ENCODE measurements at places on chromosomes 16 and 17.

DNA sequence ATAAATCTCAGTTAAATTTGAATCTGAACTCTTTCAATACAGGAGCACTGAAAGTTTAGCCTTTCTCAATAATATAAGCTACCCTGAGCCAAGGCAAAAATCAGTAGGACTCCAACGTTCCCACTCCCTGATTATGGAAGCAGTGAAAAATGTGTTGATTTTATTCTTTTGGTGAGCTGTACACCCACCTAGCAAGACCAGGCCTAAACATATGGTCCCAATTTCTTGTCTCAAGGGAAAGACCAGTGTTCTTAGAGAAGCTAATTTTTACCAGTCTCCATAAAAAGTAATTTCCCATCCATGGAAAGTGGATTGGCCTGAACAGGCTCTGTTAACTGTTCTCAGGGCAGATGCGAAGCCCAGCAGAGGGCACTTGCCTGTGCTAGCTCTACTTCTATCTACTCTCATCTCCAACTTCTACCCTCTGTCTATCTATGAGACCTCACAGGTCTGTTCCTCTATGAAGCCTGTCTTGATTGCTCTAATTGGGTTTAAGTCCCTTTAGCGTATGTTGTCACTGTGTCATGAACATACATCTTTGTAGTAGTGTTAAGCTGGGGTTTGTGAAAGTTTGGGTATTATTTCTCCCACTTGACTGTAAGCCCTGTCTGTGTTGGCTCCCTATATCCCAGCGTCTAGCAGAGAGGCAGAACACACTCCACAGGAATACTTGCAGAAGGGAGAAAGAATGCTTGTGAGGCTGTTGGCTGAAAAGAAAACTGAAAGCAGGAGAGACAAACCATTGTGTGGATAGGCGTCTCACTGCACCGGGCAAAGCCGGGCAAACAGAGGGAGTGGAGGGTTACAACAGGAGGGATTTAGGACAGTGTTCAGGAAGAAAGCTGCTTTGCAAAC, 167.1 kb upstream of the MAF start:
- no peak for DNase-seq

GRCh38 chr17:57102122-57102521, 17.1 kb downstream of the AKAP1 start:
- no peak for DNase-seq

DNA sequence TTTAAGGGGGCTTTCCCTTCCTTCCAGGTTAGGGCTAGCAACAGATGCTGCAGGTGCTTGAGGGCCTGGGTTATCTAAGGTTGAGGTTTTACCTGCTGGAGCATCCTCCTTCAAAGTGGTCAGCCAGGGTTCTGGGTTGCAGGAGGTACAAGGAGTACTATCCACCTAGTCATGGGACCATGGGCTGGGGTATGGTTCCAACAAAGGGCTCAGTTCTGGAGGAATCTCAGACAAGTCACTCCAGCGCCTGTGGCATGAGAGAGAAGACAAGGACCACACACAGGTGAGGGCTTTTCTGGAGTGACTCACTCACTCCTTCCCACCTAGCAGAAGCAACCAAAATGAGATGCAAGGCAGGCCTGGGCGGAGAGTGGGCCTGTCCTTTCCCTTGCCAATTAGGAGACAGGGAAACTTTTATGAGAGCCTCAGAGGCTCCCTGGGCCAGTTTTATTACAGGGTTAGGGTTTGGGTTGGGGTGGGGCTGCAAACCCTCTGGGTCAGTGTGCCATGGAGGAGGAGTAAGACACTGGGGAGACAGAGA, 2.2 kb downstream of the MYO19 start:
- DNase-seq: no peak

GRCh38 chr16:57713596-57713995, 19.0 kb downstream of the DRC7 start:
- DNase-seq: no peak

DNA sequence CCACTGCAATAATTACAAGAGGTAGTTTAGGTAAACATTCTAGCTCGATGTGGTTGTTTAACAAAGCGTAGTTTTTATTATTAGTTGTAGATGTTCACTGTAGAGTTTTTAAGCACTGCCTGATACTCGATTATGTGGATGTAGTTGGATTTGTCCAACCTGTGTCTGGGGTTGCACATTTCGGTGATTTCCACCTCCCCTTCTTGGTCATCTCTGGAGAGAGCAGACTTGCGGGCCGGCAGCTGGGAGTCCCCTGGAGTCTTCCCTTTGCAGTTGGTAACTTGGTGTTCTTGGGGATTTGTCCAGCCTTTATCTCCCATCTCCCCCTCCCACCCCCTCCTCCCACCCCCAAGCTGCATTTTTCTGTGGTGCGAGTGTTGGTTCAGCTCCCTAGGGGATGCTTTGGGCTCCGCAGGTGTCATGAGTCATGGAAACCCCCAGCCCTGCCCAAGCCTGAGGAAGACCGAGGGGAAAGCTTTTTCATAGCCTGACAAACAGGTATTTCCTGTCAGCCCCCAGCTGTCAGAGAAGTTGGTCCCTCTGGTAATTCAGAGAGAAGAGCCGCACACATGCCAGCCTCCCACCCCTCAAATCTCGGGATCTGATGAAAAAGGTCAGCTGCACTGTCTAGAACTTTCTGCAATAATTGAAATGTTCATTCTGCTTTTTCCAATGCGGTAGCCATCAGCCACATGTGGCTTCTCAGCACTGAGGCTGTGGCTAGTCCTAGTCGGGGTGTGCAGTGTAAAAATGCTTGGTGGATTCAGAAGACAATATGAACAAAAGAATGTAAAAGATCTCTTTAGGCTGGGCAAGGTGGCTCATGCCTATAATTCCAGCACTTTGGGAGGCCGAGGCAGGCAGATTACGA, 50.3 kb downstream of the KSR1 start:
- no peak for DNase-seq

- DNase-seq: no peak
These were observed 67.9 kb downstream of the ZZEF1 start for GRCh38 chr17:4074831-4075495.

DNA sequence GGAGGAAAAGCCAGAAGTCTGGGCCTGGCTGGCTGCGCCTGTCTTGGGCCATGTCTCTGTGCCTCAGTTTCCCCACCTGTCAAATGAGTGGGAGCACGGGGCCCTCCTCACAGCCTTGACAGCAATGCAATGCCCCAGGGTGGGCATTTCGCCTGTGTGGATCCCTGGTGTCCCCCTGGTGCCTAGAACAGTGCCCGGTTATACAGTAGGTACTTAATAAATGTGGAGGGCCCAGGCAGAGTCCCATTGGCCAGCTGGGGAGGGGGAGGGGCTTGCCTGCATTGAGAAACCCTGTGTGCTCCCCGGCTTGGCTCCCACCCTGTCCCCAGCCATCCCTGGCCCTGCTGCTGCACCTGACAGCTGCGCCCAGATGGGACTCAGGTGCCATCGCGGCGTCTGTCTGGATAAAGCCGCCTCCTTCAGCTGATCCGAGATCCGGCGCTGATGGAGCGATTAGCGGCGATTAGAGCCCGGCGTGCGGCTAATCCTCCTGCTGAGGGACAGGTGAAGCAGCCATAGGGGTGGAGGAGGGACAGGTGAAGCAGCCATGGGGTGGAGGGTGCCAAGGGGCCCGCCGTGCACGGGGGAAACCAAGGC, 12.4 kb downstream of the ZFPM1 start:
- no peak for DNase-seq

DNA sequence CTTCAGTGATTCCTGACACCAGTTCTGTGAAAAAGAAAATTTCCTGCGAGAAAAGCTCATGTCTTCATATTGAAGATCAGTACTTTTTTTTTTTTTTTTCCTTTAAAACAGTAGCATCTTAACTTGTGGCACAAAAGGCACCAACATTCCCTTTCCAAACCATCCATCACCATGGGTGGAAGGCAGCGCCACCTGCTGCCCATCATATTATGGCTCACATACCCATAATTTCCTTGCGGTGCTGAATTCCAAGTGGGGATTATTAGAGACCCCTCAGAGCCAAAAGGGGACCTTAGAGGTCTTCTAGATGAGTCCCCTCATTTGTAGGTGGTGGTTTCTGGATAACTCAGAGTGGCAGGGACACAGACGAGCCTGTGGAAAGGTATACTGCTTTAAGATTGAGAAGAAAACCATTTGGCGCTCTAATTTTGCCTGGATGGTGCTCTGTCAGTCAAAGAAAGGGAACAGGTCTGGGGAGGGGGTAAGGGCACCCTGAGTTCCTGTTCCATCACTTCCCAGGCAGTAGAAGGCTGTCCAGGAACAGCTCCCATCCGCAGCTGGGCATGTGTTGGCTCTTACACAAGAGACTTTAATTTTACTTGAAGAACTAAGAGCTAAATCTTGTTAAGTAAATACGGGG, 7.9 kb upstream of the SOST start:
- DNase-seq: peak; percentile 19

- no peak for DNase-seq
These were observed 18.5 kb upstream of the KCTD5 start for GRCh38 chr16:2663553-2664546.

DNA sequence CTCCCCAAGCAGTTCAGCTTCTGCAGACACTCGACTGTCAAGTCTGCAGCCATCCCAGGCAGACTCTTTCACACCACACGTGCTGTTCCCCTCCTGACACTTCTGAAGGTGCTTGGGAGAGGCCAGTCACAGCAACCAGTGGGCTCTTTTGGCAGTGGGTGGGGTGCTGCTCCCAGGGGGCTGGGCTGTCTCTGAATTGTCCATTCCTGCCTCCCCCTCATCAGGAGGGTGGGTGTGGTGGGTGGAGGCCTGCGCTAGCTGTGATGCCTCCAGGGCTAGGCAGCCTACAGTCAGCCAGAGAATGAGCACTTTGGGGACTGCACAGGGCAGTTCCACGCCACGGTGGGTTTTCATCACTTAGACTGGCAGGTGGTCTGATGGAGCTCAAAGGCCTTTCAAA, 10.3 kb downstream of the STARD3 start:
- no peak for DNase-seq

- DNase-seq: no peak
These were observed 973 bp upstream of the IL4R start for GRCh38 chr16:27312580-27313421.

DNA sequence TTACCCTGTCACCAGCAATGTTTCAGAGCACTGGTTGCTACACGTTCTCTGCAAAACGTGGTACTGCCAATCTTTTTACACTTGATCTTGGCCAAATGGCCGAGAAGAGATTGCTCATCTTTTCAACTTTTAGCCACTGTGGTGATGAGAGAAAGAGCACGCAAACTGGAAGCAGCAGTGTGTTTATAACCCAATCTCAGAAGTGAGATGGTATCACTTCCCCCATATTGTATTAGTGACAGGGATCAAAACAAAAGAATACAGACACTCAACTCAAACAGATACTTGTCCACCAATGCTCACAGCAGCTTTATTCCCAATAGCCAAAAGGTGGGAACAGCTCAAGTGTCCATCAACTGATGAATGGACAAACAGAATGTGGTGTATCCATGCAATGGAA, 72.1 kb upstream of the FA2H start:
- DNase-seq: no peak

DNA sequence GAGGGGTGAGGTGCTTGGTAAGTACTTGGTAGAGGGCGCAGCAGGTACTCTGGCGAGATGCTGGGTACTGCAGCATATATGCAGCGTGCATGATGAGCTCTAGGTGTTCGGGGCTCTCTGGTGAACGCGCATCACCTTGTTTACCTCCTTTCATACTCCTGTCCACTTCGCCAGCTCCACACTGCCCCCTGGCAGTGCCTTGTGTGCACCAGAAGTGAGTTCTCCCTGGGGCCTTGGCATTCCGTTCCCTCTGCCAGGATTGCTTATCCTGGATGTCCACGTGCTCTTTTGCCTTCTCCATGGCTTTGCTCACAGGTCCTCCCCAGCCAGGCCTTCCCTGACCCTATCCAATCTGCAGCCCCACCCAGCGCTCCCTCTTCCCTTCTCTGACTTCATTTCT, 154.2 kb downstream of the MRM1 start:
- DNase-seq: peak; percentile 4

GRCh38 chr16:86988920-86989696, 328.1 kb downstream of the C16orf95 start:
- no peak for DNase-seq
